ENCODE measurements at places on chromosomes 11 and 22.

GRCh38 chr11:89358761-89359160 is 132.4 kb downstream of the NOX4 start:
- DNase-seq, result no peak

GRCh38 chr22:44363013-44363979 is 50.5 kb upstream of the SHISAL1 start:
- no peak for DNase-seq

DNA sequence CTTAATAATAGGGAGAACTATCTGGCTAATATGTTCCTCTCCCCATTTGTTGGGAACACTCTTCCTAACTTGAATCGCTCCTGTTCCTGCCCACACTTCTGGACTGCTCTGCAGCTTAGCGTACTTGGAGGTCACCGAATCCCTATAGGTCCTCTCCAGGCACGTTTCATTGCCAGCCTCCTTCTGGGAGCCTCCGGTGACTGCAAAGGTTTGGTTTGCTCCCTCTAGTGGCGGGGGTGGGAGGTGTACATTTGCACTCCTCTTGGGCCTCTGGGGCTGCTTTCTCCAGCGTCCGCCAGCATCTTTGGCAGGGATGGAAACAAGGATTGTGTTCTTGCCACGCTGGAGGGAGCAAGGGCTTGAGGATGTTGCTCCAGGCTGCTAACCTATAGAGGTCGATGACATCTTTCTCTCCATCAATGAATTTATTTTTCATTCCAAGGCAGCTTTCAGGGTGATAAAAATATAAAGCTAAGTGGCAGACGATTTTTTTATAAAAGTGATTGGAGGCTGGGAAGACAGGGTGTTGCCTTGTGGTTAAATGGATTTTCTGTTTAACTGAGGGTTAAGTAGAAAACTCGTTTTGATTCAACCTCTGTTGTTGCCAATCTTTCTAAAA is 48.7 kb downstream of the TSPAN18 start:
- peak; percentile 78 for DNase-seq

DNA sequence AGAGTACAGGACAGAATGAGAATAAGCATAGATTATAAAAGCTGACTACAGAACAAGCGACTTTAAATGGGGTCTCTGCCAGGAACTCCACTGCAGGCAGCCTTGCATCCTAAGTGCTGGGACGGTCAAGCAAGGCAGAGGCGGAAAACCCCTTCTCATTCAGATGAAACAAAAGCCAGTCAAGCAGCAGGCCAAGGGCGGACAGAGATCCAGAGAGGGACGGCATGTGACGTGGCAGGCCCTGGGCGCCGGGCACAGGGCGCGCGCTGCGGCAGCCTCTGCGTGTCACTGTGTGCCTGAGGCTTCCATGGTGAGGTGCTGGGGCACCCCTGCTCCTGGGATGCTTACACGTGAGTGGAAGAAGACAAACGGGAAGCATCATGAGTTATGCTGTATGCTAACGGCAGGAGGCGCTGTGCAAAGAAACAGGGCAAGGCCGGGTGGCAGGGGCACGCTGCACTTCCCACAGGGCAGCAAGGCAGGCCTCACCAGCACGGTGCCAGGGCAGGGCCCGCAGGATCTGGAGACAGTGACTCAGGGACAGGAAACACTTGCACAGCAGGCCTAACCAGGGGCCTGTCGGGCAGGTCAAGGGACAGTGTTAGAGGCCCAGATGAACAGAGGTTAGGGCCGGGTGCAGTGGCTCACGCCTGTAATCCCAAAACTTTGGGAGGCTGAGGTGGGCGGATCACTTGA is 6.2 kb downstream of the TOLLIP start:
- DNase-seq, result peak; percentile 68

DNA sequence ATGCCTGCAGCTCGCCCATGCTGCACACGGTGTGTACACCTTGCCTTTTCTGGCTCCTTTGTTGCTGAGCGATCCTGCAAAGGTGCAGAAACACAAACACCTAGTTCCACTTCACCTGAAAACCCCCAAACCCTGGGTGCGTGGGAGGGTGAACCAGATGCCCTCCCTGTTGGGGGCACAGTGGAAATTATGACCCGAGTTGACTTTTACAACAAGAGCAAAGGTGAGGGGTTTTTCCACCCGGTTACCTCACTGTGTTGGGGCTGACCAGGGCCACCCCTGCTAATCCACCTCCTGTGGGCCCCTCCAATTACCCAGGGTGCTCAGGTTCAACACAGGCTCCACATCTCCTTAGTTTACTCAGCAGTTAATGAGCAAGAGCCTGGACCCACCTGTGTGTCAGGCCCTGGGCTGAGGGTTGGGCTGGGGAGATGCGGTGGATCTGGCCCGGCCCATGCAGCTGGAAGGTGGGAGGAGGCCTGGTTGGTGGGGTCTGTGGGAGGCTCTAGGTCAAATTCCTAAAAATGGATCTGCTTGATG is 42.1 kb downstream of the LRRC32 start:
- DNase-seq, result no peak

GRCh38 chr11:23732026-23732425 is 764.8 kb upstream of the LUZP2 start:
- no peak for DNase-seq

All from WTC11 (cell line).